GF-D8 (cell line): ENCODE measurements at places on chromosomes 3 and 15.

DNA sequence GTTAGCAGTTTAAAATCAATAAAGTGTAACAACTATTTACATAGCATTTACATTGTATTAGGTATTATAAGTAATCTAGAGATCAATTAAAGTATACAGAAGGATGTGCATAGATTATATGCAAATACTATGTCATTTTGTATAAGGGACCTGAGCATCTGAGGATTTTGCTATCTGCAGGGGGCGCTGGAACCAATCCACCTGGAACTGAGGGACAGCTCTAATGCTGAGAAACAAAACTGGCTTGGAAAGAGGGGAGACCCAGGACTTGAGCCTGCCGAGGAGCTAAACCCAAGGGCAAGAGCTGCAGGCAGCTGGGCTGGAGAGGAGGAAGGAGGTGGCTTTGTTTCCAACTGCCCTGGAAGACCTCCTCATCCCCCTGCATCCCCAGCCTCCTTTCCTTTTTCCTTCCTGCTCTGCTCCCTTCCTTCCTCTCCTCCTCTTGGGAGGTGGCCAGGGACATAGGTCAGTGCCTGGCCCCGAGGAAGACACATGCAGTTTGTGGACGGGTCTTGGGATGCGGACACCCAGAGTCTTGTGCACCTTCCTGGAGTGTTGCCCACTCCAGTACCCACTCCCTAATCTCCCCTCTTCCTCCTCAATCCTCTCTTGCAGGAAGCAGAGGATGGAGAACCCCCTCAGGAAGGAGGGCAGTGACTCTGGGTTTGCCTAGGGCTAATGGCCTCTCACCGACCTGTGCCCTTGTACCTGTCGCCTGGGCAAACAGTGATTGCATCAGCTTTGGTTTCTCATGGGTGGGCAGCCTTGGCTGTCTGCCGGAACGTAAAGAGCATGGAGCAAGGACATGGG, 825 bp upstream of the RTP3 start:
- no peak for DNase-seq

DNA sequence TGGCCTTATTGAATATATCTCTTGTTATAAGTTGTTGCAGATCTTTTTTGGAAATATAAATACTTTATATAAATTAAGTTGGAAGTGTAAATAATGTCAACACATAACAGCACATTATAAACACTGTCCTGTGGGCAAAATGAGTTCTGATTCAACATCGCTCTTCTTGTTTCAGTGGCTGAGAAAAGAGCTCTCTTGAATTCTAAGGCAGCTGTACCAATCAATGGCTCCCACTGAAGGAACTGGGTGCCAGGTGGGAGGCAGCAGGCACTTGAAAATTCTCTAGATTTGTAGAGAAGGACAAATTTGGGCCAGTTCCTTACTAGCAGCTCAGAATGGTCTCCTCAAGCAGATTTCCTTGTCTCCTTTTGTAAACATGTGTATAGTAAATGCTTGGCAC, 45.6 kb downstream of the CHST2 start:
- DNase-seq, result no peak

DNA sequence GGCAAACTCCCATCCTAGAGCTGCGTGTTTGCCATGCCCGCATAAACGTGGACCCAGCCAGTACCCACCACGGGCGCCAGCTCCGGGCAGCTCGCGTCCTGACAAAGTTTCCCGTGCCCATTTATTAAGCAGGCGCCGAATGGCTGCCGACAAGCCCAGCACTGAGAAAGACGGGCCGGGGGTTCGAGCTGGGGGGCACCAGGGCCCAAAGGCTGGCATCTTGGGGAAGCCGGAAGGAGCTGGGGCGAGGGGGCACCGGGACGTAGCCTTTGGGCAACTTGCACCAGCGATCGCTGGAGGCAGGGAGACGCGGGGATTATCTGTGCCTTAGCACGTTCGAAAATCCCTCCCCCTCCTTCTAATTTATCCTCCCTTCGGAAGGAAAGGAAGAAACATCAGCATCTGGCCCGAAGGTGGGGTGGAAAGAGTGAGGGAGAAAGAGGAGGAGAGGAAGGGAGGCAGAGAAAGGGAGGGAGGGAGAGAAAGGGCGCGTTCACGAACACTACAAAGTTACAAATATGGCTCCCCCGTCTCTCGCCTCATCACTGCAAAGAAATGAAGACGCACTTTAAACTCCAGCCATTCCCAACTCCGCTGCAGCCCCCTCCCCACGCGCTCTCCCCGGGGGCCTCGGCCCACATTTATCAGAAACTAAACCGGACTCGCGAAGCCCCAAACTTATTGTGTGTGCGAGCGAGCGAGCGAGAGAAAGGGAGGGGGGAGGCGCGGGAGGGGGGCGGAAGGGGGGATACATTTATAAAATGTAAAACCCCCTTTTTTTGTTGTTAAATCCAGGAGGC, 1.0 kb downstream of the ANP32A start:
- no peak for DNase-seq

GRCh38 chr3:198088421-198088955, 128.5 kb downstream of the LMLN start:
- DNase-seq, result no peak

- DNase-seq, result no peak
Measured at GRCh38 chr3:168671091-168671490, 575.4 kb upstream of the GOLIM4 start.

DNA sequence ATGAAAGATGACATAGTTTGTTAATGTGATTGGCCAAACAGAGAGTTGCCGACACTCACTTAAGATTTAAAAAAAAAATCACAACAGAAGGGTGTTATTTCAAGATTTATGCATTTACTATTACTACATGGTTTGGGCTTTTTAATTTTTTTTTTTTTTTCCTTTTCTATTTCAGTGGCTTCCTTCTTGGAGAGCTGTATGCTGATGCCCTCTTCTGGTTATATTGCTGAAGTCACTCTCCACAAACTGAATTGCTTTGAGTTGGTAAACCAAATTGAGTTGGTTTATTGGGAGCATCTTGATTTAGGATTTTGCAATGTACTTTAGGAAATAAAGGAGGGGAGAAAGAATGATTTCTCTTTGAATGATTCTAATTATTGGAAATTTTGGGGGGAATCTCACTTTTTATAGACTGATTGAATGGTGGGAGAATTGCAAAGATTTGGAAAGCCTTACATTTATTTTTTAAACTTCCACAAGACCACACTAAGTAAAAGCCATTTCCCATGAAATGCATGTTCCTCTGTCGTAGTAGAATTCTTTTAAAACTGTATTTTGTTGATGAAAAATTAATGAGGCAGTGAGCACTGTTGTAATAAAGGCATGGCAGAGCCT, 186.6 kb upstream of the FEZF2 start:
- DNase-seq, result no peak

DNA sequence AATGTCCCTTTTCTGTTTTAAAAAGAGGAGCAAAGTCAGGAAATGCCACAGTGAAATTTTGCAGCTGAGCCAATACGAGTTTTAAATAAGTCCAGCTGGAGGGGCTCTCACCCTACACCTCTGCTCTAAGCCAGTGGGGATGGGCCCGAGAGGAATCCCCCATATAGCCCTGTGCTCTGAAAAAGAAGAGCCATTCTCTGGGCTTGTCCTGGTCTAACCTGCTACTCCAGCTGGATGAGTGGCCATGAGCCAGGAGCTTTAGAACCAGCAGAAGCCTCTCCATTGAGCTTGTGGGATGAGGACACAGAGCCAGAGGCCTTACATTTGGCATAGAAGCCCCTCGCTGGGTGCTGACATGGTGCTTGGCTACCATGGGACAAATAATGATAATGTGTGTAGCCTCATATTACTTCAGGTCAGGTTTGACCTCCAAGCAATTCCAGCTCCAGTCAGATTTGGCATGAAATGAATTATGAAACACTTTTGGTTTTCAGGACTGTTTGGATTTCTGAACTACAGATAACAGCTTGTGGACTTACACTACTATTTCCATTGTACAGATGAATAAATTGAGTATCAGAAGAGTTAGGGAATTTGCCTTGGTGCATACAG, 172.4 kb downstream of the CHST2 start:
- DNase-seq, result no peak

GRCh38 chr3:36409862-36410261, 29.6 kb downstream of the STAC start:
- no peak for DNase-seq

DNA sequence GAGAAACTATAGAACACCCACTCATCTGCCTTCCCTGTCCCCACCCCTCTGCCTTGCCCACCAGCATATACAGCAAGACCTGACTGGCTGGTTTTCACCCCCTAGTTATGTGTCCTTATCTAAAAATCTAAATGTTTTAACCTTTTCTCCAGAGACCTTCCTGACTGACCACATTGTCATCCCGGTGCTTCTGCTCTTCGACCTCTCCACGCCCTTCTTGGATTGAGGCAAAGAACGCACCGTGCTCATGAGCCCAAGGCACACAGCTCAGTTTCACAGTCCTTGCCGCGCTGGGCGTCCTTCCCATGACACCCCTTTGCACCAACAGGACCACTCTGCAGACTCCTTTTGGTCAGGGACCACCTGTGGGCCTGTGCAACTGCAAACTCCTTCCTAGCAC, 62.7 kb downstream of the B3GNT5 start:
- DNase-seq, result no peak

GRCh38 chr3:156377266-156377665, 177.7 kb downstream of the SSR3 start:
- no peak for DNase-seq

GRCh38 chr3:189907803-189908202, 212.9 kb downstream of the P3H2 start:
- no peak for DNase-seq

GRCh38 chr15:58431221-58432149, at the start of gene LIPC:
Gene LIPC (plus strand): TSS chr15:58431991. CDS start chr15:58432033, 42 bp downstream.
- DNase-seq, result no peak

DNA sequence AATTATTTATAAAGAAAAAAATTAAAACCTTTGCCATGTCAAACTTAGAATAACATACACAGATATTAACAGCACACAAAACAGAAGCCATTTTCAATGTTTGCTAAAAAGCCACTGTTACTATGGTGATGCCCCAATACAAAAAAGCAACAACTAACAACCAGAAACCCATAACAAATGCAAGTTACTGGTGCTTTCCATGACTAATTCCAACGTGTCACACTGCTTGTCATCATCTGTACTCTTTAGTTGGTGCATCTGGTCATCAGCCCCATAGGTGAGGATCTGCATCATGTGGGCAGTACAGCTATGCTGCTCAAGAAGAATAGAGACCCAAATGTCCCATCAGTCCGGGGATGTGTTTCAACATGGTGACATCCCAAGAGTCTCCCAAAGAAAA, 52.8 kb downstream of the ATP8B4 start:
- peak; percentile 7 for DNase-seq

GRCh38 chr3:134291319-134292254, 40.9 kb upstream of the RYK start:
- no peak for DNase-seq

GRCh38 chr3:12897381-12898289, 56.3 kb upstream of the RPL32 start:
- no peak for DNase-seq

DNA sequence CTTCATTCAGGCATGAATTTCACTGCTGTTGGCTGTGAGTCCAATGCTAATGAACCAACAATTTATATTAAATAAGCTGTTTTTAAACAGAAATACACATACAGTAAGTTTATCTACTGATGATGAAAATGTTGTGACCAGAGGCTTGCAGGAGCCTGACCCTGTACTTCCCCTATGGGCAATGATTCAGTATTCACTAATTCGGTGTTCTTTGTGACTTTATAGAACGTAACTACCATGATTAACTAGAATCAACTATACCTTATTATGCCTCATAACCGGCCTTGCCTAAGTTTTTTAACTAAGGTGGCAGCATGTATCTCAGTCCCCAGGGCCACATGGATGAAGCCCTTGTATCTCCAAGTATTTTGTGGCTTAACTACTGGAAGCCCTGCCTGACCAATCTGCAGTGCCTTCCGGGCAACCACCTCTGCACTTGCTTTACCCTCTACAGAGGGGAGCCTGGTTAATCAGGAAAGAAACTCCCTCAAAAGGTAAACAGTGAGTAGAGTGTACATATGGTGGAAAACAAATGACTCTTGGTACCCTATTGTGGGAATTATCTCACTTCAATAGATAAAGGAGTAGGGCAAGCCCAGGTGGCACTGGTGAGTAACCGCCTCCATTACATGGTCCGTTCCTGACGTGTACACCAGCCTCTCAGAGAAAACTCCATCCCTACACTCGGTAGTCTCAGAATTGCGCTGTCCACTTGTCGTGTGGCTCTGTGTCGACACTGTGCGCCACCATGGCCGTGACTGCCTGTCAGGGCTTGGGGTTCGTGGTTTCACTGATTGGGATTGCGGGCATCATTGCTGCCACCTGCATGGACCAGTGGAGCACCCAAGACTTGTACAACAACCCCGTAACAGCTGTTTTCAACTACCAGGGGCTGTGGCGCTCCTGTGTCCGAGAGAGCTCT, 11.6 kb upstream of the CLDN18 start:
- no peak for DNase-seq

GRCh38 chr3:16145176-16145575, 29.3 kb upstream of the GALNT15 start:
- DNase-seq, result no peak

DNA sequence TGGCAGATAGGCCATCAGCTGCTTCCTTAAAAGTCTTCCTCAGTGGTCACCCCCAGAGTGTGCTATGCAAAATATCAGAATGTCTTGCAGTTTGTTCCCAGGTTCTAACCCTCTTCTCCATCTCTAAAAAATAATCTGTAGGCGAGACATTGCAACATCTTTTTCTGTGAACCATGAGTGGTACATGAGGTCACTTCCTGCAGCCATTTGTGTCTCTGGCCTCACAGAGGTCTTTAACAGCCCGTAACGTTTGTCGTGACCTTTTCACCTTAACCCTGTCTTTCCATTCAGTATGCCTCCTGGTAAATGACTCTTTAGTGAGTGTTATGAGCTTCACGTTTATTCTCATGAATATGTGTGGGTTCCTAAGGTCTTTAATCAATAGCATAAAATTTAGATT, 145.4 kb downstream of the KLHL25 start:
- DNase-seq, result peak; percentile 87

- no peak for DNase-seq
Measured at GRCh38 chr15:100168787-100169186, 173.0 kb downstream of the ADAMTS17 start.

DNA sequence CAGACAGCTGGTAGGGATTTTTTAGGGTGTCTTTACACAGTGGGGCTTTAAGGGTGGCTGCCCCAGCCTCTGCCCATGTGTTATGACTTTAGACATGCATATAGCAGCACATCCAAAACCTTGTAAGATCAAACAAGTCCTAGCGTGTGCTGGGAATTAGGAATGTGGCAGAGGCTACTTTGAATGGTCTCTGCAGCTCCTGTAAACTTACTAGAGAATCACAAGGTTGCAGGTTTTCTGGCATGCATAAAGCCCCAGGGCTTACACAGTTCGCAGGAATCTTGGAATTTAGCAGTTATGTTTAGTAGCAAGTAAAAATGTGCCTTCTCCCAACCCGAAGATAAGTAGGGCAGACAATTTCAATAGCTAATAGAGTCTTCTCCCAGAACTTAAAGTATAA, 46.9 kb upstream of the COL6A6 start:
- DNase-seq, result no peak

GRCh38 chr3:196694941-196695848, 16.9 kb downstream of the CEP19 start:
- DNase-seq, result no peak

- DNase-seq, result no peak
Measured at GRCh38 chr3:25573386-25574171, 91.1 kb downstream of the TOP2B start.

- DNase-seq, result no peak
Measured at GRCh38 chr15:29942548-29942947, 120.3 kb upstream of the TJP1 start.

- DNase-seq, result no peak
Measured at GRCh38 chr3:58175437-58176184, 35.2 kb downstream of the DNASE1L3 start.

- no peak for DNase-seq
Measured at GRCh38 chr3:63768386-63768785, 50.7 kb upstream of the C3orf49 start.
